ENCODE measurements at places on chromosomes 1 and 21. TPM values are rescaled to one million over a fixed set of nuclear protein-coding genes. Genes with fewer than 3 reads are reported as not detected.

CAMSAP2 gene
- 40.0 TPM for total RNA-seq

PGBD5 gene
- total RNA-seq: 1.2 TPM

PRR9 gene
- total RNA-seq: not detected

ADCY10 gene
- total RNA-seq: 0.23 TPM

NDC1 gene
- total RNA-seq: 11.9 TPM

- no peaks in the 10 kb centered on the region for H3K27me3 ChIP-seq
- H3K4me1 ChIP-seq: no peaks in the 10 kb centered on the region
- no peak for DNase-seq
- no peaks in the 10 kb centered on the region for H3K36me3 ChIP-seq
Observed at GRCh38 chr1:65584399-65584798, 163.9 kb downstream of the LEPR start.

DNA sequence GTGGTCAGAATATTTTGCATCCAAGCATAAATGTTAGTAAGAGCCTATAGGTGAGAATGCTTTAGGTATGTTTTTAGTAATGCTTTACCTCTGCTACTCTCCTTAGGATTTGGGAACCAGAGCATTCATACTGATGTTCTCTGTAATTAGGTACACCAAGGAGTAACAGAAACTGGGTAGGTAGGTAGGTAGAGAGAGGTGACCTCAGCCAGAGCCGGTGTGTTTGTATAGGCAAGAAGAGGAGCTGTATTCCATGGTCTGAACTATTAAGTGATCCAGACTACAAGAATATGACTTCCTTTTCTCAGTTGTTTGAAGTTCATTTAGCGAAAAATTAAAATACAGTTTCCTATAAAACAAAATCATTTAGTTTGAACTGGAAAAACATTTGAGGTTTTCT is 108.5 kb downstream of the SDCCAG8 start:
- no peak overlapping the region for H3K27ac ChIP-seq
- no peaks in the 10 kb centered on the region for H3K4me1 ChIP-seq
- H3K36me3 ChIP-seq: no peaks in the 10 kb centered on the region
- no peak overlapping the region for H3K4me3 ChIP-seq
- DNase-seq: no peak

GRCh38 chr1:41840592-41841246 is 78.0 kb downstream of the HIVEP3 start:
- H3K4me1 ChIP-seq: no peaks in the 10 kb centered on the region
- H3K27ac ChIP-seq: no peak overlapping the region
- no peaks in the 10 kb centered on the region for H3K27me3 ChIP-seq
- H3K36me3 ChIP-seq: no peaks in the 10 kb centered on the region
- no peak for DNase-seq

DNA sequence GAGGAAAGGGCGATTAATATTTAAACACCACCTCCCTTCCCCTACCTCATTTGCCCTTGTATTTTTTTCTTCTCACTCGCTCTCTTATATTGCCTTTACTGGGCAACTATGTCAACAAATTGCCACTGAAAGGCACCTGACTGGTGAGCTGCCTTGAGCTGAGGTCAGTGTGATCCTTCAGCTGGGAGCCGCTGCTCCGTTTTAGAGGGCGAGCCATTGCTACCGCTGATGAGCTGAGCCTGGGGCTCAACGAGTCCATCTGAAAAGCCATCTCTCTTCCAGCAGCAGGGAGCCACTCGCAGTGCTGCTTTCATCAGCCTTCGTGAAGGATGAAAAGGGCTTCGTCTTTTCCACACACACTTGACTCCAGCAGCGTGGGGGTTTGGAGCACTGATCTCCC is 108.0 kb upstream of the KIF26B start:
- H3K4me1 ChIP-seq: no peaks in the 10 kb centered on the region
- DNase-seq: no peak
- no peak overlapping the region for H3K4me3 ChIP-seq
- no peaks in the 10 kb centered on the region for H3K27me3 ChIP-seq
- no peaks in the 10 kb centered on the region for H3K36me3 ChIP-seq

- no peak for DNase-seq
- no peak overlapping the region for H3K4me3 ChIP-seq
- H3K27me3 ChIP-seq: no peaks in the 10 kb centered on the region
- H3K27ac ChIP-seq: no peak overlapping the region
- no peaks in the 10 kb centered on the region for H3K4me1 ChIP-seq
Observed at GRCh38 chr1:211320980-211321379, 5.7 kb upstream of the TRAF5 start.

DNA sequence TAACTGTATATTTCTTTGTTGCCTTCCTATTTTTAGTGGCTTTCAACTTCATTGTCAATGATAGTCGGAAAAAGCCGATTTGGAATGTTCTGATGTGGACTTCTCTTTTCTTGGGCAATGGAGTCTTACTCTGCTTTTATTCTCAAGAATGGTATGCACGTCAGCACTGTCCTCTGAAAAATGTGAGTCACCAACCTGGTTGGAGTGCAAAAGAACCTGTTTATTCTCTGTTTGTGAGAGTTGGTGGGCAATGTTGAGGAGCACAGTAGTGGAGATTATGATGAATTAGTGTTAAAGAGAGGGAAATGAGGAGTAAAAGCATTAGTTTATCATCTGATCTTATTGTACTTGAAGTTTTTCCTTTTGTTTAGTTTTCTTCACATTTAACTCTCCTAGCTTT is 14.5 kb upstream of the AXDND1 start:
- H3K36me3 ChIP-seq: no peaks in the 10 kb centered on the region
- no peaks in the 10 kb centered on the region for H3K4me1 ChIP-seq
- H3K4me3 ChIP-seq: no peak overlapping the region
- DNase-seq: no peak
- no peaks in the 10 kb centered on the region for H3K27me3 ChIP-seq

DNA sequence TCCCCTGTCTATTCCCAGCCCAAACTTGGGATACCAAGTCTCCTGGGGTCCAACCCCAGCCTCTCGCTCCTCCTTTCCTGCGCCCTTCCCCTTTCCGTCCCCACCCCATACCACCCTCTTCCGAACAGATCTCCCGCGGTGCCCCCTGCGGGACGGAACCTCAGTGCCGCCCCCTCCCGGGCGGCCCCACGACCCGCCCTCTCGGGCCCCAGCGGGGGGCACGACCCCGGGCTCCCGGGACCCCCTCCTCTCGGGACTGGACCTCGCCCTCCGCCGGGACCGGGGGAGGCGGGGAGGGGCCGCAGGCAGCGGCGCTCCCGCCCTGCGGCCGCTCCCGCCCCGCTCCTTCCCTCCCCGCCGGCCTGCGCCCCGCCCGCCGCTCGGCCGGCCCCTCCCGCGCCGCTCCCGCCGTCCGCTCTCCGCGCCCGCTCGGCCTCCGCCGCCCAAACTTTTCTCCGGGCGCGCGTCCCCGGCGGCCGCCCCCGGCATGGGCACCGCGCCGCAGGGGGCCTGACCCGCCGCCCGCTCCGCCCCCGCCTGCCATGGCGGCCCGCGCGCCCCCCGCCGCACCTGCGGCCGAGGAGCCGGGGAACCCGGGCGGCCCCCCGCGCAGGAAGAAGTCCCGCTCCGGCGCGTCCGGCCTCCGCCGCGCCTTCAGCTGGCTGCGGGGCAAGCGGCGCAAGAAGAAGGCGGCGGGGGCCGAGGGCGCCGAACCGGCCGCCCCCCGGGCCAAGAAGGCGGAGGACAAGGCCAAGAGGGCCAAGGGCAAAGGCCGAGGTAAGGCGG is 39.0 kb upstream of the SYNC start:
- peak overlapping the region; percentile 87 for H3K27ac ChIP-seq
- DNase-seq: peak; percentile 65
- no peaks in the 10 kb centered on the region for H3K4me1 ChIP-seq
- H3K4me3 ChIP-seq: peak overlapping the region; percentile 60
